DMS79 treated with DMSO at 0.1 percent for 48 hours (cell line): ENCODE measurements at places on chromosomes 1 and 21.

DNA sequence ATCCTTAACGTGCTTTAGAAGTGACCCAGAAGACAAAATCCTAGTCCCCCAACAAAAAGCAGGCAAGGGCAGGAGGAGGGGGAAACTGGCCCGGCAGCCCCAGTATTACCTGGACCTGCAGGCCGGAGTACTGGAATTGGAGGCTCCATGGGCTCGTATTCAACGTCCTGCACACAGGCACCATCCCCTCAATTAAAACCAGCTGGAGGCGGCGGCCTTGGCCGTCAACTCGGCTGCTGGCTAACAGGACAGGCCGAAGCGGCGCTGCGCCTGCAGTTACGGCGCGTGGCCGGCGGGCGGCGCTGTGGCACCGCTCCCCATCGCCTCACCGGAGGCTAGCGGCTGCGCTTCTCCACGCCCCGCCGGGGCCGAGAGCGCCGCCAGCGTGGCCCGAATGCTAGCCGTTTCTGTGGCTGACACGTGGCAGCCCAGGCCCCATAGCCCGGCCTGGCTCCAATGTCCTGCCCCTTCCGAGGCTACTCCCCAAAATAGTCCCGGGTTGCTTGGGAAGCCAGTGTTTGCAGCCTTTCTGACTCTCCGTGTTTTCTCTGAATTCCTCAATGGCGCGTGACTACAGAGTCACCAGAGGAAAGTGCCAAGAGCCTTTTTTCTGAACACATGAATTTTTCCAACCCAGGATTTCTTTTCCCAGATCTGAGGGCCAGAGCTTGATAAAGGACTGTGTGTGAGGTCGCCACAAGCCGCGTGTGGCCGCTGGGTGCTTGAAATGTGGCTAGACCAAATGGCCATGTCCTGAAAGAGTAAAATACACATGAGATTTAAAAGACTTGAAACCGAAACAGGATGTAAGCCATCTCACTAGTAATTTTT is 82.5 kb downstream of the HHIPL2 start:
- DNase-seq: peak; percentile 61

- no peak for DNase-seq
Observed at GRCh38 chr1:219826290-219826689, 102.1 kb downstream of the SLC30A10 start.

- no peak for DNase-seq
Observed at GRCh38 chr1:75908717-75909152, 23.5 kb downstream of the ASB17 start.

DNA sequence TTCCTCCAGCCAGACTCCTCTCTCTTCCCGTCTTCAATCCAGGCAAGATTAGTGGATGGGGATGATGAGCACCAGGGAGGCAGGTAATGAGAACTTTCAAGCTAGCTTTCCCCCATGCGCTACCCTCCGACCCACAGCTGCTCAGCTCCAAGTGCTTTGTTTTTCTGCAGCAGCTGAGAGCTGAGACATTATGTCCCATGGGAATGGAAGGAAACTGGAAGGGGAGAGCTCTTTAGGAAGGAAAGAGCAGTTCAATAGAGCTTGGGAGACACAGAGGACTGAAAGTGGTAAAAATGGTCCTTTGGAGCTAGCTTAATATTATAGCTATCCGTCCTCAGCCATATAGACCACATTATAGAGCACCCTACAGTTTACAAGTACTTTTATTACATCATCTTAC is 39.8 kb downstream of the RAB3B start:
- DNase-seq: no peak

GRCh38 chr21:31921079-31921478 is 48.3 kb downstream of the HUNK start:
- DNase-seq: no peak

GRCh38 chr1:186188004-186188539 is 187.0 kb downstream of the TPR start:
- DNase-seq: no peak

DNA sequence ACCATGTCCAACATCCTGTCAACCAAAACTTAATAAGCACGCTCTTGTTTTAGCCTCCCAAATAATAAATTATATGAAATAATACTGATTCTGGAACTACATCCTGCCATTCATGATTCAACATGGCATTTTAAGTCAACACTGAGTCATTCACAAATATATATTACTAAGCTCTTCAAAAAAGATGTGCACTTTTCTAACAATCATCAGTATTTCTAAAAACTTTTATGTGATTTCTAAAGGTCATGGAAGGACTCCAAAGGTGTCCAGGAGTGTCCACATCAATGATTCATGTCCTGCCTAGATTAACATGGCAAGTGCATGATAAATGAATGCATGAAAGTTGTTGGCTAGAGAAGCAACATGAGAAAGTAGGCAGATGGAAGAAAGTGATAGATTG is 51.6 kb downstream of the NEGR1 start:
- DNase-seq: no peak

- DNase-seq: no peak
Observed at GRCh38 chr1:40301066-40301465, 16.0 kb downstream of the COL9A2 start.

- no peak for DNase-seq
Observed at GRCh38 chr1:227996187-227996950, 10.4 kb upstream of the WNT3A start.

DNA sequence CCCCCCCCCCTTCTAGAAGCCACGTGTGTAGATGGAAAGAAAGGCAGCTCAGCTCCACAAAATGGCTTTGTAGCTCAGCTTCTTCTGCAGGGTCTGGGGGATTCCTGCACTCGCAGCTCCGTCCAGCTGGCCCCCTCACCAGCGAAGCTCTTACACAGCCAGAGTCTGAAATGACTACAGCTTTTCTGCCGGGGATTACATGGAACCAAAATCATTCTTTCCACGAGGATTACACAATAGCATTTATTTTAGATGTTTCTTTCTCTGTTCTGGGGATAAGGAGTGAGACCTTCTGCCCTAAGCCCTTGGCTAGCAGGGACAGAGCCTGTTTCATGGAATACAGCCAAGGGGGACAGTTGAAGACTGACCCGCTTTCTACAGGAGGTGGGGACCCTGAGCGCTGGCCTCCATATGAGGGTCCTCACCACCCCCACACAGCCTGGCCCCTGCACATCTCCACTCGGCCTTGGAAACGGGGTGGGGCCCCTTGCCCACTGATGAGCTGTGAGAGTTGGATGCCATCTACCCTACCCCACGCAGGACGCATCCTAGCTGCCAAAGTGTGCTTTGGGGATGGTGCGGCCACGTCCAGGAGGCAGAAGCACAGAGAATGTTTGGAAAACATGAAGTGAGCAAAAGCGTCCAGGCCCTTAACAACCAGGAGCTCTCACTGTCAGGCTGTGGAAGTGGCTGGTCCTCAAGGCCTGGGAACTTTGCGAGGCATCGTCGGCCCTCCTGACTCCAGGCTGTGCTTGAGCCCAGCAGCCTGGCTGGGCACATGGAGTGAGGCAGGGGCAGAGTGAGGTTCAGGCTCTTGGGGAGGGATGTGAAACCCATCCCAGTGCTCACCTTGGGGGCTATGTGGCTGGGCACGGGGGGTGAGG is 14.5 kb downstream of the ACTRT2 start:
- DNase-seq: no peak

GRCh38 chr1:186091222-186091720 is 283.8 kb downstream of the TPR start:
- DNase-seq: no peak

GRCh38 chr1:200665861-200666260 is 3.8 kb downstream of the DDX59 start:
- no peak for DNase-seq

GRCh38 chr1:228142701-228143136 is 2.6 kb downstream of the GUK1 start:
- no peak for DNase-seq

DNA sequence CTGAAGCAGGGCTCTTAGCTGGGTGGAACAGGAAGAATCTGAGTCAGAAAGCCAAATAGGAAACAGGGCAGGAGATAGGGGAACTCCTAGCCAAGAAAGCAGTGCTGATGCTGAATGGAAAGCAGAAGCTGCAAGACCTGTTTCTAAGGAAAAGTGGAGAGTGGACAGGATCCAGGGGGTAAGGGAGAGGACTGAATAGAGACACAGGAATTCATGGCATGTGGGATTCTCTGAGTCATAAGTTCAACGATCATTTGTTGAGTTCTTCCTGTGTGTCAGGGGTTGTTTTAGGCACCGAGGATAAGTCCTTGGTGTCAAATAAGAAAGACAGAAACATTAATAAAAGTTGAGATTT is 153.8 kb upstream of the FGGY start:
- no peak for DNase-seq

GRCh38 chr1:67094191-67094590 is 40.2 kb upstream of the SLC35D1 start:
- DNase-seq: no peak

- no peak for DNase-seq
Observed at GRCh38 chr1:18998016-18998724, 41.7 kb upstream of the IFFO2 start.

DNA sequence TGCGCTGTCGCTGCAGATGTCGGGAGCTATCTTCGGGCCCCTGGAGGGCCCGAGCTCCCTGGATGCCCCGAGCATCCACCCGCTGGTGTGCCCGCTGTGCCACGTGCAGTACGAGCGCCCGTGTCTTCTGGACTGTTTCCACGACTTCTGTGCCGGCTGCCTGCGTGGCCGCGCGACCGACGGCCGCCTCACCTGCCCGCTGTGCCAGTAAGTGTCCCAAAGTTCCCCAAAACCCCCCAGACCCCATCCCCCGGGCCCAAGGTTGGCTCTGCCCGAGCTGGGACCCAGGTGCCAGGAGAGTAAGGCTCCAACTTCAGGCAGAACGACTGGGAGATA is 569 bp downstream of the RNF207 start:
- DNase-seq: no peak

DNA sequence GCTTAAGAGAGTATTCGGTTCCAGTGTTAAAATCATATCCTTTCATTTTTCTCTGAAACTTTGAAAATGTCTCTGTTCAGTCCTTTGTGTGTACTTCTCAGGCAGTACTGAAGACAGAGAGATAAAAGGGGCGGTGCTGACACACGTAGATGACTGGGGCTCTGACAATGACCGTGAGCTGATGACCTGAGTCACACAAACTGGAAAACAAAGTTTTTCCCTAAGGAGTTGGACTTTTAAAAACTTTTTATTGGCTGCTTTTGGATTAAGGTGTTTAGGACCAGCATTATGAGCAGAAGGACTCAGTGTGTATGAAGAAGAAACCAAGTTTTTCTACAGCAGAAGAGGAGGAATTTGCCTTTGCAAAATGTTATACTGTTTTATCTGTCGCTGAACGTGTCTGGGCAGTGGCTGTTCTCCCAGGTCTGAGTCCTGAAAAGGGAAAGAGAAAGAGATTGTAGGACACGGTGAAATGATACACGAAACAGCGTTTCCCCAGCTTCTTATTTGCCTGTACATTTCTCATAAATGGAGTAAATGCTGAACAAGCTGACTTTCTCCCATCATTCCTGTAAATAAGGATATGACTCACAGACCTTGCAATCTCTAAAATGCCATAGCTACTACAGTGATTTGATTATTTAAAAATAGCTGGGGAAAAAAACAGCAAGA is 51.5 kb downstream of the MAP3K7CL start:
- no peak for DNase-seq

DNA sequence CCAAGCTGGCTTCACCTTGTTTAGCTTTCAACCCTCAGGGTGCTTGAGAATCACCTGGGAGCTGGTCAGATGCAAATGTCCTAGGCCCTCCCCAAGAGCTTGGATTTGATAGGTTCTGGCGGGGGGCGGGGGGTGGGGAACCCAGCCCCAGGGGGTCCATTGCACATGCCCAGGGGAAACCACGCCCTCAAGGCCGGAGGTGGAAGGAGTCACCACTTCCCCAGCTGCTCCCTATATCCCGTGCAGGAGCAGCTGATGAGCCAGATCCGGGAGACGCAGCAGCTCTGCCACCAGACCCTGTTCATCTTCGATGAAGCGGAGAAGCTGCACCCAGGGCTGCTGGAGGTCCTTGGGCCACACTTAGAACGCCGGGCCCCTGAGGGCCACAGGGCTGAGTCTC is 5.8 kb downstream of the TOR3A start:
- no peak for DNase-seq

DNA sequence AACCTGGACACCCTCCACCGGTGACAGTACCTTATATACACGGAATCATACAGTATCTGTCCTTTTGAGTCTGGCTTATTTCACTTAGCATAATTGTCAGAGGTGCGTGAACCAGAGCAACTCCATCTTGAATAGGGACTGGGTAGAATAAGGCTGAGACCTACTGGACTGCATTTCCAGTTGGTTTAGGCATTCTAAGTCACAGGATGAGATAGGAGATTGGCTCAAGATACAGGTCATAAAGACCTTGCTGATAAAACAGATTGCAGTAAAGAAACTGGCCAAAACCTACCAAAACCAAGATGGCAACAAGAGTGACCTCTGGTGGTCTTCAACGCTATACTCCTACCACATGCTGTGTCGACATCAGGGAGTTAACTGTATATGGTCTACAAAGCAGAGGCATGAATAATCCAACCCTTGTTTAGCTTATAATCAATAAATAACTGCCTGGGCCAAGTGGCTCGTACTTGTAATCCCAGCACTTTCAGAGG is 1.4 kb upstream of the FDPS start:
- no peak for DNase-seq

GRCh38 chr1:153233448-153233847 is 16.1 kb downstream of the PRR9 start:
- DNase-seq: no peak

GRCh38 chr21:42356046-42356445 is 5.3 kb upstream of the TFF2 start:
- no peak for DNase-seq

DNA sequence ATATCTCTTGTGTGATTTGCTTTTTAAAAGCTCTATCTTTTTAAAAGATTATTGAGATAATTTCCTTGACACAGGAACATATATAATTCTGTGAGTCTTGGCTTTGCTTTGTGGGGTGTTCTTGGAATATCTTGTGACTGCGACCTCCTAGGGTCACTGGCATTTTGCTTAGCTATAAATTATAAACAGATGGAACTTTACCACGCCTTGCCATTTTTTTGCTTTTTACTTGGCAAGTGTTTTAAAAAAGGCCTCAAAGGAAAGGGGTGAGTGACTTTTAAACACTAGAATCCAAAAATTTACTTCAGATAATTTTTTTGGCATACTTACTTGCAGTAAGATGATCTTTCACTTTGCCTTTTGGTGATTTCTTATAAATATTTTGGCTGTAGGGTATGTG is 43.6 kb downstream of the ALG6 start:
- no peak for DNase-seq
